ENCODE measurements at places on chromosomes 12 and 14.

GRCh38 chr12:8698132-8698851 is 501 bp downstream of the RIMKLB start:
- DNase-seq: no peak

GRCh38 chr12:6047249-6048237 is 76.9 kb downstream of the VWF start:
- no peak for DNase-seq

DNA sequence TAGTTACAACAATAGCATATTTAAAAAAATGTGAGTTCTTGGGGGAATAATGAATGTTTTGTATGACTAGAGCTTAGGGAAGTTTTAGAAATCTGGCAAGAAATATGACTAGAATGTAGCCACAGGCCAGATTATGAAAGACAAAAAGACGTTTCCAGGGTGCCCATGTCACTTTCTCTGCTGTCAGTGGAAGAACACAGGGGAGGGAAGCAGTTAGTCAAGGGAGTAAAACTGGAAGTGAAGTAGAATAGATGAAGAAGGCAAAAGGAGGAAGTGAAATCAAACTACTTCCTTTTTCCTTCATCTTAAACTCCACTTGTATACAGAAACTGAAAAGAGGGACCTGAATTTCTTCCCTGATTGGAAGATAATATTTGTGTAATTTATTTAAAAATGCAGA is 81.2 kb upstream of the ATP2B1 start:
- DNase-seq: no peak

- DNase-seq: no peak
Observed at GRCh38 chr12:7089196-7089871, 2.9 kb downstream of the C1R start.

DNA sequence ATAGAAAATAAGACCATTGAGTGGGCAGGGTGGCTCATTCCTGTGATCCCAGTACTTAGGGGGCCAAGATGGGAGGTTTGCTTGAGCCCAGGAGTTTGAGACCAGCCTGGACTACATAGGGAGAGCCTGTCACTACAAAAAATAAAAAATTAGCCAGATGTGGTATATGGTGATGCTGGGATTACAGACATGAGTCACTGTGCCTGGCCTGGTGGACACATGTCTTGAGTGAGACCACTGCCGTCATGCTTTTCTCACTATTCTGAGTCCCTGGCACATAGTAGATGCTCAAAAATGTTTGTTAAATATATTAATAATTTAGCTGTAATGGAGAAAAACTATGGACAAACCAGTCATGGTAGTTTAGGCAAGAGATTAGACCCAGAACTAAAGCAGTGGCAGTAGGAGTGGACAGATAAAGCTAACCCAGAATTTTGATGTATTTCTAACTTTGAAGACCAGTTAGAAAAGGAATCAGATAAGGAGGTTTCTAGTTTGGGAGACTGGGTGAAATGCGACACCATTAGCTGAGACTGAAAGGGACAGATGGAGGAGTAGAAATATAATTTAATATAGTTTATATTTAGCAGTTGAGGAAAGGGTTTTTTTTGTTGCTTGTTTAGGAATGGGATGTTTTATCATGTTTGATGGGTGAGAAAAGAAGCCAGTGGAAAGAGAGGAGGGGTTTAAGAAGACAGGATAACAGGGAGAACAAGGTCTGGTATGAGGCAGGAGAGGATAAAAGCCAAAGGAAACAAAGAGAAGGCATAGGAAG is 7.4 kb upstream of the PTGES3 start:
- DNase-seq: peak; percentile 4

- DNase-seq: peak; percentile 70
Observed at GRCh38 chr14:95519699-95520098, 3.2 kb upstream of the SYNE3 start.

DNA sequence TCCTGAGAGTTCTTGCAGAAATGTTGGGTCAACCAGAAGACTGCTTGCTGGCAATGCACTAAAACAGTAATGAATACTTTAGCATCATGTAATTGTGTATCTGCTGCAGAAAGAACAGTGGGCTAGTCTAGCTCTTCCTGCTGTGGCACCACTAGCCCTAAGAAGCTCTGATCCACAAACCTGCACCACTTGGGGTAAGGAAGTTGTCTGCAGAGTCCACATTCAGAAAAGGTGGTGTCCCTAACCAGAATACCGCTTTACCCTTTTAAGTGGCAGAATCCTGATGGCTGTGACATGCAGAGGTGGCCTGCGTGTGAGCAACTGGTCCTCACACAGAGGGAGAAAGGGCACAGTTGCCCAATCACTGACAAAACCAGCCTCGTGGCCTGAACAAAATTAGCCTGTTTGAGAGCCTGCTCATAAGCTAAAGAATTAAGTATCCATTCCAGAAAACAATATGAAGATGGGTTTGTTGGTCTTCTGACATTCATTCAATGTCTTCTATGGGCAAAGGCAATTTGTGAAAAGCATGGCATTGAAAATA is 165.8 kb downstream of the PPM1H start:
- no peak for DNase-seq

DNA sequence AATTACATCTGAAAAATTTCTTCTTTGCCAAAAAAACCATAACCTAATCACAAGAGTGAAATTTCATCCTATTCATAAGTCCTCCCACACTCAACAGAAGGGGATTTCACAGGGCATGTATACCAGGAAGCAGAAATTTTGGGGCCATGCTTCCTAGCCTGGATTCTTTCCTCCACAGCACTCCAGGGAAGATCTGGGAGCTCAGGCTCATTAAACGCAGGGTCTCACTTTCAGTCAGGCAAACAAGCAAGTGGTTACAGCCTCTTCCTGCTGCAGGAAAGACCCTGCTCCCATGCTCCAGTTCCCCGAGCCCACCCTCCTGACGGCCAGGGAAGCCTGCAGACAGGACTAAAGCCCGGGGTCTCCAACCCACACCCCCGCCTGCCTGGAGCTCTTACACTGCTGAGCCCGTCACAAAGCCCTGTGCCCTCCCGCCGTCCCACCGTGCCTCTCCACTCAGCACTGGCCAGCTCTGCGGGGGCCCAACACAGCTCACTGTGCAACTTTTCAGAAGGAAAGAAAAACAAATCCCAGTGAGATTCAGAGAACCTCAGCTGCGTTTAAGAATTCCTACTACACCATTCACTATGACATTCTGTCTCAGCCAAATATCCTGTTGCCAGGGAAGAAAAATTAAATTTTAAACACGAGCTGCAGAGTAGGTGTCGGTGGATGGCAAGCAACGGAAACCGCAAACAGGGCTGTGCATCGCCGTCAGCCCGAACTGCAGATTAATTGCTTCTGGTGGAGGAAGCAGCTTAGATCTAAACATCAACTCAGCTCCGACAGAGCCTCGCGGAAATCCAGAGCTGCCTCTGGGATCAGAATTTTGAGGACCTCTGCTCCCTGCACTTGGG is 106.7 kb upstream of the SFSWAP start:
- no peak for DNase-seq

GRCh38 chr14:51401756-51402155 is 161.7 kb downstream of the TMX1 start:
- no peak for DNase-seq

- peak; percentile 89 for DNase-seq
Observed at GRCh38 chr12:12010277-12011039, 60.3 kb upstream of the BCL2L14 start.

DNA sequence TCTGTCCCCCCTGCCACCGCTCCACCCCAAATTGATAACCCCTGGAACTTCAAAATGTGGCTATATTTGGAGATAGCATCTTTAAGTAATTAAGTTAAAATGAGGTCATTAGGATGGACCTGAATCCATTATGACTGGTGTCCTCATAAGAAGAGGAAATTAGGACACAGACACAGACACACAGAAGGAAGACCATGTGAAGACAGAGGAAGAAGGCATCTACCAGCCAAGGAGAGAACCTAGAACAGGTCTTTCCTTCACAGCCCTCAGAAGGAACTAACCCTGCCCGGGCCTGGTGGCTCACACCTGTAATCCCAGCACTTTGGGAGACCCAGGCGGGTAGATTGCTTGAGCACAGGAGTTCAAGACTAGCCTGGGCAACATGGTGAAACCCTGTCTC is 3.6 kb upstream of the HRK start:
- DNase-seq: no peak

DNA sequence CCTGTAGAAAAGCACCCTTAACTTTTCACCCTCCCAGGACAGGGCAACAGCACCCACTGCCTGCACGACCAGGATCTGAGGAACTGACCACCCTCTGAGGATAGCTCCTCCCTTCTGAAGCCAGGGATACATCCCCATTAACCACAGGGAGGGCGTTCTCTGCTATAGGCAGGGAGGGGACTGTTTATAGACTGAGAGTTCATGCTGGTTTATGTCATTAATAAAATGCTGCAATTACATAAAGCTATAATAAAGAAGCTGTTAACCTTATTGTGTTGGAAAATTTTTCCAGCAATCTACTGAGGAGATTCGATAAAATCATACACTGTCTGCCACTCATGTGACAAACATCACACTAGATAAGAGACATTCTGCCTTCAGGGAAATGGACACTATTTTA is 232.4 kb upstream of the SFSWAP start:
- DNase-seq: no peak

GRCh38 chr12:108547686-108548085 is 13.3 kb downstream of the SART3 start:
- no peak for DNase-seq

DNA sequence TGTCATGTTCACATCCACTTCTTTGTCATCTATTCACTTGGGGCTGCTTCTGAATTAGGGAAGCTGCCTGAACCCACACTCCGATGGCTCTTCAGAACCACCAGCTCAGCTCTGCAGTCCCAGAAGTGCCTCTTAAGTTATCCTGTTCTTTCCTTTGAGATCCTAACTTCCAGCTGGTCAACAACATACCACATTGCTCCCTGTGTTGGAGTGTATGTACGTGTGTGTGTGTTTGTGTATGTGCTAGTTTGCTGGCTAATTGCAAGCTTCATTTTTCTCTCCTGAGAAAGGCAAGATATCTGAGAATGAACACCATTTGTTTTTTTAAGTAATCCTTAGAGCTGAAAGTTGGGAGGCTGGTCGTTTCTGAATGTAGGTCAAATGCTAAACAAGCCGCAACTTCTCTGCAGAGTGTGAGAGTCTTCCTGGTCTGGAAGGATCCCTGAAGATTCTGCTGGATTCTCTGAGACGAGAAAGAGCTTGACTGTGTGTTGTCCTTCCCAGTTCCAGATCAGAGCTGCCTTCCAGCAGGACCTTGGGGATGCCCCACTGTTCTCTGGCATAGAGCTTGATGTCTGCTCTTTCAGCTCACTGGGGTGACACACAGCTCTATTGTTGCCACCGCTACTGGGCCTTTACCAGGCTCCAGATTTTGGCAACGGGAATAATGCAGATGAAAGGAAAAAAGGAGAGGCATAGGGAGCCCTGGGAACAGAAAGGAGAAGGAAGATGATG is 839 bp downstream of the GSG1 start:
- DNase-seq: no peak

DNA sequence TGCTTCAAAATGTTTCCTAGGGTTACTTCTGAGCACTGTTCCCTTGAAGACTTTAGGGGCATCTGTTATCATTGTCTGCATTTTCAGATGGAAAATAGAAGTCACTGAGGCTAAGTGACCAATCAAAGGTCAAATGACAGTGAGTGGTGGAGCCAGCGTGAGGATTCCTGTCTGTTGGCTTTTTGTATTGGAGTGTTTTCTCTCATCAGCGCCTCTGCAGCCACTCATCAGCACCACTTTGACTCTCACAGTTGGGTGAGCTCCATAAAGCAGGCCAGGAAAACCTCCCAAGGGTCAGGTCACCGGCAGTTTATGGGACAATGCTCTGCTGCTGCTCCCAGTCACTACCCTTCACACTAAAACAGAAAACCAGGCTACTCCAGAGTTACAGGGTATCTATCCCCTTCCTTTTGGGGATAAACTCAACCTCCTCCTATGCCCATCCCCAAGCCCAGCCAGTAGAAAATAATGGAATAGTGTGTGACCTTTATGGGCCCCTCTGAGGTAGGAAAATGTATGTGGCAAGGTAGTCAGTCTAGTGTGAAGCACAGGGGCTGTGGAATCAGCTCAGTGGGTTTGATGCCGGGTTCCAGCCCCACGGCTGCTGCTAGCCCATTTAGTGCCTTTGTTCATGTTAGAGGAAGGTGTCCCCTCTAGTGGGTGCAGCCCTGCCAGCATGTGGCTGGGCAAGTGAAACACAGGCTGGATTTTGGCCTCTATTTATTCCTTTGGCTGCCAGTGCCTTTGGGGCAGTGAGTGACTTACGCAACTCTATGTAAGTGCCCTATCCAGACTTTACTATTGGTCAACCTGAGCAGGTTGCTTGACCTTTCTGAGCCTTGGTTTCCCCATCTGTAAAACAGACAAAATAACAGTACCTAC is 133.8 kb upstream of the CPM start:
- DNase-seq: no peak

DNA sequence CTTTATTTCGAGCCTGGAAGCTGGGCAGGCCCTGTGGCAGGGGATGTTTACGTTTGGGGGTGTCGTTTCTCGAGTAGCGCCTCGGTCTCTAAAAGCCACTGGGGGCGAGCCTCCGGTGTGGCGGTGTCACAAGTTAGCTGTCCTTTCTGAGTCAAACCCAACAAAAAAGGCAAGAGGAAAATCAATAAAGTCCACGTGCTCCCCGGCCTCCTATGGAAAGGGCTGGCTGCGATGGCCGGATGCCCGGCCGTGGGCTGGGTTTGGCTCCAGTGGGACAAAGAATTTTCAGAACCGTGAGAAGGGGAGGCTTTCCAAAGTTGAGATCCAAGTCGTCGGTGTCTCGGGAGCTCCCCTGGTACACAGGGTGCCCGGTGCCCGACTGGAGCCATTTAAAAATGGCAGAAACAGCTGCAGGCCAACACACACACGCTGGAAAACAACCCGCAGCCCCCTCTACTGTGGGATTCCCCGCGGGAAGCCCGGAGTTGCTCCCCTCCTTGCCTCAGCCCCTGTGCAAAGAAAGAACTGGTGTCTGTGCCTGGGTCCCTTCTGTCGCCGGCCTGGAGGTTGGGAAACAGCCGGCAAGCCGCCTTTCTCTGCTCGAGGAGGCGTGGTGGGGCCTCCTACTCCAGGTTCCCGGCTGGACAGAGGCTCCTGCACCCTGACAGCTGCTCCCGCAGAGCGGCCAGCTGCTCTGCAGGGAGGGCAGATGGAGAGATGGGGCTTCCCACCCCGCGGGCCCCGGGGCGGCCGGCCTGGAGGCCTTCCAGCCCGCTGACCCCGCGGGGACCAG is 1.9 kb downstream of the BCL7A start:
- DNase-seq: no peak

GRCh38 chr14:34363733-34364134 is 98.3 kb downstream of the SPTSSA start:
- no peak for DNase-seq

DNA sequence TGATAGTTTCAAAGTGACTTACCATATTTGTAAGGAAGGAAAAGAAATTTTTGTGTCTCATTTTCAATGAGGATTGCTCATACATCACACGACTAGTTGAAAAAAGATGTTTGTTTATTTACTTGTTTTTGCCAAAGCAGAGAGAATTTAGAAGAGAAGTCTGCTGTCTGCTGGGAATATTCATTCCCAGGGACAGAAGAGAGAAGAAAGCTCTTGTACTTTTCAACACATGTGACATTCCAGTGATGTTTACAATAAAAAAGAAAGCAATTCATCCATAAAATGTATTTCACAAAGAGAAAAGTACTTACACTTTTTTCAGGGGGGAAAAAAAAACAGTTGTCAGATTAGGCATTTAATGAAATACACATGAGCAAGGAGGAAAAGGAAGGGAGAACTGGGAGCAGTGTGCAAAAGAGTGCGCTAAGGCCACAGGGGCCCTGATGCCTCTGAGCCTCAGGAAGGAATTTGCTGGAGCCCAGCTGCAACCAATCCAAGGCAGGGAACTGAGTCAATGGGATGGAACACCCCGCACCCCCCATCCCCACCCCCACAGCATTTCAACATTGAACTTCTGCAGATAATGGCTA is 115.0 kb downstream of the RPAP3 start:
- no peak for DNase-seq

Measured in activated naive CD4-positive, alpha-beta T cell treated with anti-CD3 and anti-CD28 coated beads, Interleukin-2, amount 50 U/mL, for 72 hours (primary cell).